ENCODE measurements at places on chromosomes 12 and 14. TPM values are rescaled to one million over a fixed set of nuclear protein-coding genes. Genes with fewer than 3 reads are reported as not detected.

JPH4 gene
- total RNA-seq = not detected

ADCK1 gene
- total RNA-seq = 5.5 TPM

OASL gene
- total RNA-seq = 1.2 TPM

NID2 gene
- 50.9 TPM for total RNA-seq

METTL1 gene
- total RNA-seq = 9.9 TPM

SERPINA1 gene
- total RNA-seq = not detected

PMCH gene
- not detected for total RNA-seq

ABCC9 gene
- total RNA-seq = 10.1 TPM

All from myocyte (in vitro differentiated cells).